ENCODE measurements at places on chromosomes 16 and 17.

DNA sequence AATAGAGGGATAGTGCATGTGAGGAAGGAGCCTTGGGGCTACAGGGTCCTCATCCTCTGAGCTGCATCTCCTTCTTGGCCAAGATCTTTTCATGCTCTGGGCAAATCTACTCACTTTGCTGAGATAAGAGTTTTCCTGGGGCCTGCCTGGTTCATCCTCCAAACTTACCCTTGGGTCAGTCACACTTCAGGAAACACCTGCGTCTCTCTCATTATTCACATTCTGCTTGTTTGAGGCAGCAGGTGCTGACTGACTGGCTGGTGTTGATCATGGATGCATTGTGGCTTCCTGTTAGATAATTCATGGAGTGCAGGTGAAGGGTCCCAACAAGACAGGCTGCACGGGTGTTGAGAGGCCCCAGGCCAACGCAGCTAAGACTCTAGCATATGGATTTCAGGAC is 162.6 kb downstream of the SALL1 start:
- no peak for DNase-seq

GRCh38 chr16:79823639-79824038 is 223.1 kb upstream of the MAF start:
- DNase-seq, result no peak

- no peak for DNase-seq
Observed at GRCh38 chr16:71956486-71956885, 43.7 kb downstream of the PKD1L3 start.

GRCh38 chr17:6269478-6269877 is 165.4 kb downstream of the AIPL1 start:
- DNase-seq, result peak; percentile 47

GRCh38 chr17:39939588-39940419 is 12.3 kb downstream of the LRRC3C start:
- DNase-seq, result peak; percentile 62

Measured in A549 (cell line).